ENCODE measurements at places on chromosomes 7 and 10.
A peak's percentile ranks its signal among the peaks of the same experiment; 100 is the strongest.

- no peak overlapping the region for H3K27ac ChIP-seq
- no peak overlapping the region for H3K4me3 ChIP-seq
- no peaks in the 10 kb centered on the region for H3K36me3 ChIP-seq
- no peaks in the 10 kb centered on the region for H3K4me1 ChIP-seq
- DNase-seq, result no peak
Observed at GRCh38 chr7:52463341-52463740, 572.1 kb upstream of the POM121L12 start.

GRCh38 chr7:29946428-29947186 lies 43.0 kb downstream of the SCRN1 start:
- H3K4me1 ChIP-seq, result peaks cover 12% of the 10 kb centered on the region
- peak overlapping the region; percentile 30 for H3K27ac ChIP-seq
- H3K4me3 ChIP-seq, result no peak overlapping the region
- peaks cover 15% of the 10 kb centered on the region for H3K36me3 ChIP-seq
- peak; percentile 30 for DNase-seq

DNA sequence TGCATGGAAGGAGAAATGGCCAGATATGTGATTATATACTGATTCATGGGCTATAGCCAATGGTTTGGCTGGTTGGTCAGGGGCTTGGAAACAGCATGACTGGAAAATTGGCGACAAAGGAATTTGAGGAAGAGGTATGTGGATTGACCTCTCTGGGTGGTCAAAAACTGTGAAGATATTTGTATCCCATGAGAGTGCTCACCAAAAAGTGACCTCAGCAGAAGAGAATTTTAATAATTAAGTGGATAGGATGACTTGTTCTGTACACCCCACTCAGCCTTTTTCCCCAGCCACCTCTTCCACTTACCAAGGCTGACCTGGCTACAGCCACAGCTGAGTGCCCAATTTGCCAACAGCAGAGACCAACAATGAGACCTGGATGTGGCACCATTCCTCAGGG lies 146.7 kb downstream of the GPR37 start:
- H3K27ac ChIP-seq, result no peak overlapping the region
- DNase-seq, result no peak
- no peak overlapping the region for H3K4me3 ChIP-seq
- no peaks in the 10 kb centered on the region for H3K36me3 ChIP-seq
- H3K27me3 ChIP-seq, result no peaks in the 10 kb centered on the region
- H3K4me1 ChIP-seq, result no peaks in the 10 kb centered on the region

DNA sequence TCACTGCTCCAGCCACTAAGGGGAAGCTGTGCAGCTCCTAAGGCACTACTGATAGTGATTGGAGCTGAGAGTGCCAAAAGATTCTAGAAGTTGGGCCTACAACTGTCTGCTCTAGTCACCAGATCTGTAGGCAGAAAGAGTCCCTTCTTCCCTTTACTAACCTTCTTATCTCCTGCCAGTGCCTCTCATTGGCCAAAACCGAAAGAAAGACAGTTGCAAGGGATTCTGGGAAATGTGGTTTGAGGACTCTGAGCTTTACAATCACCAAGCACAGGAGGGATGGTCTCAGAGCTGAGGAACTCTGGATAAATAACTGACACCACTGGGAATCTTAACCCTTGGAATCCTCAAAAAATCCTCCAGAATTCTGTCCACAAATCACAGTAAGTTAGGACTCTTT lies 615.8 kb downstream of the CCSER2 start:
- H3K4me3 ChIP-seq, result no peak overlapping the region
- DNase-seq, result no peak
- H3K4me1 ChIP-seq, result no peaks in the 10 kb centered on the region
- no peak overlapping the region for H3K27ac ChIP-seq
- no peaks in the 10 kb centered on the region for H3K36me3 ChIP-seq
- H3K27me3 ChIP-seq, result peaks cover 10% of the 10 kb centered on the region

All from left ventricle myocardium inferior (tissue), 1 donor.